ENCODE measurements at places on chromosomes 13 and 19.

- DNase-seq, result no peak
Observed at GRCh38 chr19:22088541-22089144, 36.4 kb downstream of the ZNF257 start.

DNA sequence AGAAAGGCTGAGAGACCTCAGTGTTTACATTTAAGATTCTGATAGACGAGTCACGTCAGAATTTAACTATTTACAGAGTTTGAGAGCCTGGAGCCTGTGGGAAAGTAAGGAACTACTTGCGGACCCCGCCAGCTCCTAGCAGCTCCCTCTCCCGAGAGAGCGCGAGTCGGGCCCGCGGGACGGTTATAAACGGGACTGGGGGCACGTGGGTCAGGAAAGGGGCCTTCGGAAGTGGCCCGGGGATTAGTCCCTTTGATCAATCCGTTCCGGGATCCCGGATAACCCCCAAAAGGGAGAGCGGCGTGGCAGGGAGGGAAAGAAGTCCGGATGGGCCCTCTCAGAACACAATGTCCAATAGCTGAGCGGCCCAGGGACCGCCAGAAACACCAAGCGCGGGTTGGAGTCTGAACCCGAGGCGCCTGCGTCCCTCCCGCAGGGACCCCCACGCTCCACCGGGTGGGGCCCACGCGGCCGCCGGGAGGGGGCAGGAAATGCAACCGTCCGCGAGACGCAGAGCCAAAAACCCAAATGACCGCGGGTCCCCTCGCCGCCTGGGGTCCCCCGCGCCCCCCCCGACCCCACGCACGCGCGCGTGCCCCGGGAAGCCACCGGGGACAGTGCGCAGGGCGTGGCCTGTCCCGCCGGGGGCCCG lies 3.6 kb downstream of the ZIC5 start:
- DNase-seq, result no peak

DNA sequence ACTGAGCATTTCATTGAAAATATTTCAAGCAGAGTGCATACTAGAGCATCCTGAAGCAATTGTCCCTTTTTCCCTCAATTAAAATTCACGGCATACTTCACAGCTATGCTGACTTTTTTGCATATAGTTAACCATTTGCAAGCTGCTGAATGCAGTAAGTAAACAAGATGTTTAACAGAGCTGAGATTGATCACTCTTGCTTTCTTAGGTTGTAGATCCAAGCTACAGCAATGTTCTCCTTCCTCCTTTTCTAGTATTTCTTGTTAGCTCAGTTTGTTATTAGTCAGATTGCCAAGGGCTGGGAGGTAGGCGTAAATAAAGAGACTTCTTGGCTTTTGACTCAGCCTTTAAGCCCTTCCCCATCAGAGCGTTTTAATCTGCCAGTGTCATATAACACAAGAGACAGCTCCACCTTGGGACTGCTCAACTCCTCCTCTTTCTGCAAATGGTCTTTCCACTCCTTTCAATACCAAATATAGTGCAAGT lies at the start of gene SLITRK6:
Gene SLITRK6 (minus strand): TSS at position 323 of the 486 bp plus-strand sequence. CDS start 2,911 bp downstream, outside the sequence.
- DNase-seq, result no peak

DNA sequence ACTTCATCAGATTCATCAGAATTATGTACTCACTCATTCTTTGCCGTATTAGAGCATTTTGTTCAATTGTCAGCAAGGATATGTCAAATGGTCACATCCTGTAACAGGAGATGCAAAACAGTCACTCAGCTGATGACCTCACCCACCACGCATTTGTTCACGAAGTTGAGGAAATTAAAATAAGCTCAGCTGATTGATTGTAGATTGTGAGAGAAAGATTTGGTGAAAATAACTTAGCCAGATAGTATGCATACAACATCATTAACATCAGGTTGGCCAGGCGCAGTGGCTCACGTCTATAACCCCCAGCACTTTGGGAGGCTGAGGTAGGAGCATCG lies 22.6 kb upstream of the CDC16 start:
- DNase-seq, result no peak

GRCh38 chr13:73572824-73573223 lies 514.0 kb downstream of the KLF5 start:
- no peak for DNase-seq

- no peak for DNase-seq
Observed at GRCh38 chr13:71789693-71790329, 77.2 kb downstream of the DACH1 start.

DNA sequence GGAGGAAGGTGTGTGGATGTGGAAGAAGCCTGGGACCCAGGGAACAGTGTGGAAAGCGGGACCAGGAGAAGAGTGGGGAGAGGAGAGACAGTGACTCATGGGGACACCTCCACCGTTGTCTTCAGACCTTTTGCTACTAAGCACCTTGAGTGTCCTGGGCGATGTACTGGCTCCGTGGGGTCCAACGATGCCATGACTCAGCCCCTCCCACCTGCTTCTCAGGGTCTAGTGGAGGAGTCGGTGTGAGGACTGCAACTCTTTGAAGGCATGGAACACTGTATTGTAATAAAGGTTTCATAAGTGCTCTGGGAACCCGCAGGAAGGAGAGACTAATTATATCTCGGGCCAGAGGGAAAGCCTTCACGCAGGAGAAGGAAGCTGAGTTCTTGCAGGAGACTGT lies 166.9 kb upstream of the KL start:
- DNase-seq, result no peak

- peak; percentile 86 for DNase-seq
Observed at GRCh38 chr19:16825312-16826052, 3.7 kb upstream of the SIN3B start.

- no peak for DNase-seq
Observed at GRCh38 chr19:54888239-54888638, 14.2 kb downstream of the FCAR start.

GRCh38 chr19:39737891-39738290 lies at the start of gene CLC:
TSS of gene CLC (minus strand) at chr19:39738029. CDS start at chr19:39737952, 77 bp downstream.
- DNase-seq, result no peak

DNA sequence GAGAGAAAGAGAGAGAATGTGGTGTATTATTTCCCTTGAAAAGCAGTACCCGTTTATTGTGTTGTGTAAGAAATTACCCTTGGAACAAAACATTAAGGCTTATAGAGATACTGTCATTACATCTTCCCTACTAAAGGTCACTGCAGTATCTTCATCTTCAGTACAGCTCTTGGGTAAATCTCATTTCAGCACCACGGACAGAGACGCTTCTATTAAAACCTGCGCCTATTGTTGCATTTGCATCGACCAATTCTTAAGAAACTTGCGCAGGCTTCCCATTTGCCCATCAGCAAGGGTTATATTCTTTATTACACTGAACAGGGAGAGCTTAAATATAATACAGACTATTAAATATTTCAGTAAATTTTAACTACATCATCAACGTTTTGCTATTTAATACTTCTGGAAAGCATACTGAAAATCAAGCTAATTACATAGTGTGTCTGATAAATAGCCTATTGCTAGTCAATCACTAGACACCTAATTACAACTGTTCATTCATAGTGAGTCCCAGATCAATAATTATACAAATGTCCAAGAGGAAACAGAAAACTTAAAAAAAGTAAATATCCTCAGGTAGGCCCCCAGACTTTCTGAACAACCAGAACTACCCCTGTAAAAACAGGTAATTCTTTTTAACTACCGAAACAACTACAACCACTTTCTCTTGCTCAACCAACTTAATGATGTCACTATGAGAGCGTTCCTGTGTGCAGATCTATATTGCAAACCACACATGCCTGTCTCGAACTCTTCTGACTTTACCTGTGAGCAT lies 350.6 kb downstream of the LIG4 start:
- DNase-seq, result peak; percentile 24

GRCh38 chr19:35268536-35269437 lies at the start of gene USF2:
TSS of gene USF2 (plus strand) at chr19:35268962. CDS start at chr19:35269102, 140 bp downstream.
- peak; percentile 42 for DNase-seq

- DNase-seq, result no peak
Observed at GRCh38 chr19:44592451-44592890, 20.9 kb upstream of the IGSF23 start.

DNA sequence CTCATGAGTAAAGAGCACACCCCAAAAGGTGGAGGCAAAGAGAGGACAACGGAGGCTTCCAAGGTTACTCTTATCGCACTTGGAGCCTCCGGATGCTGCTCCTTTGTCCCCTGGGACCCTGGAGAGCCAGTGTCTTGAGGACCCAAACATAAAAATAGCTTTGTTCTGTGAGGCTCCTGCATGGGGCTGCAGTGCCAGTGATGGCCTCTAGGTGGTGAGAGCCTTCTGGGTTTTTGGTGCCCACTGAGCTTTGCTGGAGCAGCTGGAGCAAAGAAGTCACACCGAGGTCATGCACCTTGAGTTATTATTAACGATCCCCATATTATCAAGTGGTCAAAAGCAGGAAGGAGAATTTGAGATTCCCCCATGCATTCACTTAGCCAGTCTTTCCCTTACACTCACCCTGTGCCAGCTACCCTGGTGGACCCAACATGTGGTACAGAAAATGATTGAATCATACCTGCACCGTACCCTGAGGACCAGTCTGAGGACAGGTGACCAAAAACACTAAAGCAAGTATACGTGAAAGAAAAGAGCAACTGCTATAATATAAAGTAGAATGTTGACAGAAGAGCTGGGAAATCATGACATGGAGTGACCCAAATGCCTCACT lies 41.5 kb downstream of the ZNF682 start:
- no peak for DNase-seq

- no peak for DNase-seq
Observed at GRCh38 chr13:23905766-23906165, 8.5 kb upstream of the C1QTNF9B start.

GRCh38 chr19:39196320-39196719 lies 444 bp upstream of the NCCRP1 start:
- no peak for DNase-seq

DNA sequence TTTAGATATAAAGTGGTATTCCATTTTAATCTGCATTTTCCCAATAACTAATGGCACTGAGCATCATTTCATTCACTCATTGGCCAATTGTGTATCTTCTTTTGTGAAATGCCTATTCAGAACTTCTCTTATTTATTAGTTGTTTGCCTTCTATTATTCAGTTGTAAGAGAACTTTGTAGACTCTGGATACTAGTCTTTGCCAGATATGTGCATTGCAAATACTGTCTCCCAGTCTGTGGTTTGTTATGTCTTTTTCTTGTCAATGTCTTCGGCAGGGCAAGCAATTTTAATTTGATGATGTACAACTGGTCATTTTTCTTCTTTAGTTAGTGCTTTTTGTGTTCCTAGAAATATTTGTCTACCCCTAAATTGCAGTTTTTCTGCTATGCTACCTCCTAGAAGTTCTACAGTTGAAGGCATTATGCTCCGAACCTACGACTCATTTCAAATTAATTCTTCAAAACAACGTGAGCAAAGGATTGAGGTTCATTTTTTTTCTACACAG lies 115.9 kb downstream of the TSHZ3 start:
- DNase-seq, result no peak

DNA sequence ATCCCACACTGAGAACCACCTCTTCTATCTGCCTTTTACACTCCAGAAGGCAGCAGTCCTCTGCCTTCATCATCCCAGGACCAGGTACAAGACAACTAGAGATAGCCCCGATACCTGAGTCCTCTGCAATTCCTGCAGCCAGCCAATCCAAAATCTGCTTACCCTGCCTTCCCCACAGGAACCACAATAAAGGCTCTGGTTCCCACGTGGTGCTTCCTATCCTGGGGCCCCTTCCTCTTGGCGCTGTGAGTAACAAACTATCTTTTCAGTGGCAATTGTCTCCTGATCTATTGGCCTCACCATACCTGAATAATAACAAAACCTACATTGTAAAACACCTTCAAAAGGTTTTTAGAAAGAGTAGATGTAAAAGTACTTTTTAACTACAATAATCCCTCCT lies 63.1 kb downstream of the ZDHHC20 start:
- DNase-seq, result no peak

DNA sequence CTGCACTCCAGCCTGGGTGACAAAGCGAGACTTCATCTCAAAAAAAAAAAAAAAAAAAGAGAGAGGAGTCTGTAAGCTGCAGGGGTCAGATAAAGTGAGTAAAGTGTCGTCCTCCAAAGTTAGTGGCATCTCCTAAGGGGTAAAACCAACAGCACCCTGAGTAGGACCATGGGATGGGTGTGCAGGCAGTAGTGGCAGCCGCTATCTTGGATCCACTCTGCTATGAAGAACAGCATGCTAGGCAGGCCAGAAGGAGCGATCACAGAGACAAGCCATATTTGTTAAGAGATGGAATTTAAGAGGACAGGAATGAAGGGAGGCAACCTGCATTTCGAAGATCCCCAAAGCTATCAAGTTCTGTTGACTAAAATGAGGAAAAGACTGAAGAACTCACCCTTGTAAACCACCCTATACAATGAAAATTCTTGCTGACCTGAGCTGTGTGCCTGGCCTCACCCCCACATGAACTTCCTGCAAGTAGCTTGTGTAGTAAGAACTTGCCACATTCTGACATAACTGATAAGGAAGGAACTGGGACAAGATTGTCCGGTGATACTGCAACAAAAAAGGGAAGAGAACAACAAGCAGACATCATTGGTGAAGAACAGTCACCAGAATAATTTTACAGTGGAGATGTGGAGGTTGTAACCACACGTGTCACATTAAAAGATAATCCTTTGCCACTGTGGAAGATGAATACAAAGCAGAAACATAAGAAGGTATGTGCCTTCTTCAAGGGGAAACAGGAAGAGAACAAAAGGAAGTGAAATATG lies 16.2 kb downstream of the DPY19L3 start:
- no peak for DNase-seq

- no peak for DNase-seq
Observed at GRCh38 chr19:7159105-7159933, 89.8 kb downstream of the ZNF557 start.

DNA sequence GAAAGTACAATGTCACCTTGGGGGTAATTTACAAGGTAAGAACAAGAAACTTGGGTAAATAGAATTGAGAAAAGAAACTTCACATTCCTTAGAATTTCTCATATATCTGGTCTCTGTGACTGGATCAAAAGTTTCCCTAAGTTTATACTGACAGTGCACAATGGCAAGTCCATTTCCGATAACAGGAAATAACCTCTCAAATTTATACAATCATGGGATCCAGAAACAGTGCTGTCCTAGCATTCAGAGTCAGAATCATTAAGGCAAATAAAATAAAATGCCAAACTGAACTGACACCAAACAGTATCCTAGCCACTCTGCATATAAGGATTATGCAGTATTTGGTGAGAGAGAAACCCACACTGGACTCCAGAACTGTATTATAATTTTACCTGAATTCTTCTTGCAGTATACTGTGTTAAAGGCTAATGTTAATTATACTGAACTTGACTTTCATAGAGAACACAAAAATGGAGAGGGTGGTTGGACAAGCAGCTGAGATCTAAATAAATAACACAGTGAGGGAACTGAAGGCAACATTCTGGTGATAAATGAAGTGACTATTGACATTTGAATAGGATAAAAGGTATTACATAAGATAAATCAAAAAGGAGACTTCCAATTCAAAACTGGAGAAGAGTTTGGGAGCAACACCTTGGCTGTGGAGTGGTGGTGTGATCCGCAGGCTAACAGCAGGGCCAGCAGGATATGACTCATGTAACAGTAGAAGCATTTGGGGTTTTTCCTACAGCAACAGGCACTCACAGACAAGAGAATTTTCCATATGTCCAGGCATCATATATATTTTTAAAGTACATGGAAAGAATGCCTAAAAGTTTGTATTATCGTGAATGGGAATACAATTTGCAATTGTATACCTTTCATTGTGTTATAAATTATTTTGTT lies 932.5 kb upstream of the MIR17HG start:
- peak; percentile 52 for DNase-seq

GRCh38 chr19:46394402-46394797 lies 19.0 kb downstream of the CCDC8 start:
- DNase-seq, result peak; percentile 16
